Right hindlimb (tissue), 1 donor: ENCODE measurements at places on chromosomes 1 and 21.
A peak's percentile ranks its signal among the peaks of the same experiment; 100 is the strongest.

DNA sequence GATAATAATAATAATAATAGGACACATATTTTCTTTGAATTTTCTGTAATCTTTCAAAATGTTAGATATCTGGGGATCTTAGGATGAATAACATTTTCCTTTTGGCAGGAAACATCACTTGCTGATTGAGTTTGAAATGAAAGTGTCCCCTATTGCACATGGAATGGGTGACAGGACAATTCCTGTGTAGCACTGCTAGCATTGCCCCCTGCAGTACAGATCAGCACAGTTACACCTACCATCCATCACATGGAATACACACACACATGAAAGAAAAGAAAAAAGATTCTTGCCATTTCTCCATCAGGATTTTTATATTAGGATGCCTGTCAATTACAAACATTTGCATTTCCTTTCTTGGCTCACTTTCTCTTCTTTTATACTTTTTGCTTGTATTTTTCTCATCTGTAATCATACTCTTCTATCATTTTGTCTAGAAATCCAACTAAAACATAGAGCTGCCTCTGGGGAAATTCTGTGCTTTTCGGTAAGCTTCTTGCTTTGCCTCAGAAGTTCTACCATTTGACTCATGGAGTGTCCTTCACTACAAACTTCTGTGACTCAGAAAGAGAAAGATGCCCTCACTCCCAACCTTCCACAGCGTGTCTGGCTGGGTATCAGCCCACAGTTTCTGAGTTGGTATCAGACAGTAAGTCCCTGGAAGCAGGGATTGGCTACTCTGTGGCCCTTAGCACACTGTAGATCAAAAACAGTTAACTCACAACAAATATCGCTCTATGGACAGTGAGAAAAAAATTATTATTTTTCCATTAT, 641.2 kb downstream of the PTPRC start:
- no peak for DNase-seq

- DNase-seq: no peak
These were observed 14.5 kb upstream of the IKBKE start for GRCh38 chr1:206455666-206456344.

DNA sequence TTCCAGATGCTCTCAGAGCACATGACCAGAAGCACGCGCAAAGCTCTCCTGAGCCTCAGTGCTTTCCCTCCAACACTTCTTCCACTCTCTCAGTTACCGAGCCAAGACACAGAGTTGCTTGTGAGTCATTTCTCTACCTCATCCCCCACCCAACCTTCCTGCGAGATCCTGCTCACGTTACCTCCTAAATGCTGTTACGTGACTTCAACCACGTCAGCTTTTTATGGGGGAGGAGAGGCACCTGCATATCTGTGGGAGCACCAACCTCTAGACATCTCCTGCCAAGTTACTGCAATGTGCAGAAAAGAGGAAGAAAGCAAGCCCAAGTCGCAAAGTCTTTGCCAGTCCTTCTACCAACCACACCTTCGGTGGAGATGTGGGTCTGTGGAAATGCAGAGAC, 27.2 kb upstream of the ERG start:
- no peak for DNase-seq

DNA sequence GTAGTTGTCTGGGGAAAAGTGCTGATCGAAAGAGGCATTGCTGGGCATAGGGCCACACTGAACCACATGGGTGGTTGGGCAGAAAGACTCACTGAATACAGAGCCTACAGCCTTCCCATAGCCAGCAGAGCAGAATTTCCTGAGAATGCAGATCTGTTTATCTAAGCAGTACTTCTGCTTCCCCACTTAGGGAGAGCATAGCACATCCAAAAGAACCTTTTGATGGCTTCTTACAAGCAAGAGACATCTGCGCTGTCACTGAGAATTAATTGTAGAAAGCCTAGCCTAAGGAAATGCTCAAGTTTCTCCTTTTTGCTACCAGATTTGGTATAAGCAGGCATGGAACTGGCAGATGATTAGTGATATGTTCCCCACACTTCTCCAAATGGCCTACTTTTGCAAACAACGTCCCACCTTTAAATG, 13.0 kb upstream of the KLHDC8A start:
- no peak for DNase-seq

- DNase-seq: no peak
These were observed 63.2 kb upstream of the ADAM30 start for GRCh38 chr1:119959268-119960220.

DNA sequence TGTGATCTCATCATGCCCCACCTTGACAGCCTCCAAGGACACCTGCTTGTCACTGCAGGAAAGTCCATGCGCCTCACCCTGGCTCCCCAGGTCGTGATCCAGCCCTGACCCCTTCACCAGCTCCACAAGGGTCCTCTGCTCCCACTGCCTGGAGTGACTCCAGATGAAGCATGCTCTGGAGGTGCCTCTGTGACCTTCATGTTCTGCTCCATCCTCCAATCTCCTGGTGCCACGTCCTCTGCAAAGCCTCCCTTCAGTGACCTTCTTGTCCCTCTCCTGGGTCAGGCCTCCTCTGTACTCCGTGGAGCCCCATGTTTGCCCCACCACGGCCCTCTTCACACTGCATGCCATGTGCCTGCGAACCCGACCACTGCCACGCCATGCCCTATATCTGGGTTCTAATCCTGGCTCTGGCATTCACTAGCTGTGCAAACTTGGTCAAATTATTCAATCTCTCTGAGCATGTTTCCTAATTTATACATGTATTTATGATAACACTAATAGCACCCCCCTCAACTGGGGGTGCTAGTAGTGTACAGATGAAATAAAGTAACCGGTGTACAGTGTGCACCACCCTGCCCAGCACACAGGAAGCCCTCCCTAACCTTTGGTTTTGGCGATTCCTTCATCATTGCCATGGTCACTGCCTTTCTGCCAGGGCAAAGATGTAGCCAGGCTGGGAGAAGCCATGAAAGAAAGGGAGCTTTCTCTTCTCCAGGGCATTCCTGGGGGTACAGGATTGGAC, 77.4 kb downstream of the STUM start:
- DNase-seq: peak; percentile 20

- no peak for DNase-seq
These were observed 248.2 kb upstream of the TPTE start for GRCh38 chr21:10273196-10273595.

- no peak for DNase-seq
These were observed 8.6 kb downstream of the ZNF496 start for GRCh38 chr1:247322849-247323586.

GRCh38 chr1:93346421-93346993, 800 bp downstream of the DR1 start:
- peak; percentile 32 for DNase-seq

DNA sequence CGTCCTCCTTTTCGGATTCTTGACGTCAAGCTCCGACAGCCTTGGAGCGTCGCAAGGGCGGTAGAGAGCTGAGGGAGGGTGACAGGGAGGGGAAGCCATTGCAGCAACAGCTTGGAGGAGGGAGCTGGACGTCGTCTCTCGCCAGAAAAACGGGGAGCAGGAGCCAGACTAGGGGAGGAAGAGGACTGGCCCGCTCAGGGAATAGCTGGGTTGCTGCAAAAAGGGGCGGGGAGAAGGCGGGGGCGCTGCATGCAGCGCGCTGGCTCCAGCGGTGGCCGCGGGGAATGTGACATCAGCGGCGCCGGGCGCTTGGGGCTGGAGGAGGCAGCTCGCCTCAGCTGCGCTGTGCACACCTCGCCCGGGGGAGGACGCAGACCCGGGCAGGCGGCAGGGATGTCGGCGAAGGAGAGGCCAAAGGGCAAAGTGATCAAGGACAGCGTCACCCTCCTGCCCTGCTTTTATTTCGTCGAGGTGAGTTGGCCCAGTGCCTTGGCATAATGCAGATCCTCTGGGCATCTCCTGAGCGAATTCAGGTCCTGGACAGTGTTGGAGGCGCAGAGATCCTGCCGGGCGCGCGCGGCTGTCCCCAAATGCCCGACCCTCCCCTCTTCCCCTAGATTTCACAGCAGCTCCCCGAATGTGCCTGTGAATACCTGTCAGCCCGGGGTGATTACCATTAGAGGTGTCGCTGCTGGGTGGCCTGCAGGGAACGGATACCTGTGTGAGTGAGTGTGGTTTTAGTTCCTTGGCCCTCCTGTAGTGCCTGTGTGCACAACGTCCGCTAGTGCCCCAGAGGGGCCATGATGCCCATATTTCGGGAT, at the start of gene PLPPR4:
Gene PLPPR4 (plus strand): TSS at position 292 of the 821 bp plus-strand sequence. CDS start 102 bp downstream, at position 394.
- peak; percentile 83 for DNase-seq

GRCh38 chr1:173405834-173406233, 71.3 kb upstream of the PRDX6 start:
- no peak for DNase-seq

- DNase-seq: peak; percentile 33
These were observed 14.4 kb upstream of the IFI6 start for GRCh38 chr1:27686223-27686990.

DNA sequence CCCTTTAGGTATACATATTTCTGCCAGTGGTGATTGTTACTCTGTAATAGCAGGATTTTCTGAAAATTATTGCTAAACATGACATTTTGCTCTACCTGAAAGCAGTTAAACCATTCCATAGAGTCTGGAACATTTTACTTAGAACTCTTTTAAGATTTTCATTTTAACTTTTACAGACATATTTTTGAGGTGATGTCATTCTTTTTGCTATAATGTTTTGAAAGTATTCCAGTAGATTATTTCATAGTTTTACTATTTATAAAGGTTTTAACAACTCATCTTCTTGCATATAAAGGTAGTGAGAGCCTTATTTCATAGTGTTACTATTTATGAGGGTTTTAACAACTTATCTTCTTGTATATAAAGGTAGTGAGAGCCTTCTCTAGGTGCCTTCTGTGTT, 42.9 kb downstream of the PTBP2 start:
- no peak for DNase-seq

DNA sequence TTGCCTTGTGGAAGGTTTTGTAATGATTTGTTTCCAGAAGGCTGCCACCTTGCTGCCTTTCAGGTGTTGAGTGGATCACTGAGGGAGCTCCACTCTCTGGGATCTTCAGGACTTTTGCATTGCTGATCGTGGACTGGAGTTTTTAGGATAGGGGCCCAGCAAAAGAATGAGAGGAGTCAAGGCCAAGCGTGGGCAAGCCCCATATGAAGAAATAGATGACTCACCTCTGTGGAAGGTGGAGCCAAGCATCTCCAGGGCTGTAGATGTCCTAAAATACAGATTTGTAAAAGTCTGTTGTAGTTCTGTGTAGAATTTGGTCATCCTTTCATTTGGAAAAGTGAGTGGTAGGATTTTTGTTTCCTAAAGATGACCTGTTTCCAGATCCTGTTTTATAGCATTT, 67.0 kb downstream of the ST3GAL3 start:
- no peak for DNase-seq

DNA sequence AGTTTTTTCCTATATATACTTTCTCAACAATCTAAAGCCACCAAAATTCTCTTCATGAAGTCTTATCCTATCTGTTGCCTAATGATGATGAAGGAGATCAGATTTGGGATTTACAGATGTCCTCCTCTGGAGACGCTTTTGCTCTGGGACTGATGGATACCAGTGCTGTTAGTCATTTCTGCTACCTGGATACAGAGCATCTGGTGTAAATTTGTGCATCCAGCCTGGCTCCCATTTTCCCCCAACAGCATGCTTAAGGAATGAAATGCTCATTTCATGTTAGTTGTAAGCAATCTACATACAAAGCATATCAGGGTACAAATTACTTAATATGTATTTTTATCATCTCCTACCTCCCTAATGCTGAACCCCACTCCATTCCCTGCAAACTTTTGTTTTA, 57.7 kb downstream of the HNRNPR start:
- no peak for DNase-seq

DNA sequence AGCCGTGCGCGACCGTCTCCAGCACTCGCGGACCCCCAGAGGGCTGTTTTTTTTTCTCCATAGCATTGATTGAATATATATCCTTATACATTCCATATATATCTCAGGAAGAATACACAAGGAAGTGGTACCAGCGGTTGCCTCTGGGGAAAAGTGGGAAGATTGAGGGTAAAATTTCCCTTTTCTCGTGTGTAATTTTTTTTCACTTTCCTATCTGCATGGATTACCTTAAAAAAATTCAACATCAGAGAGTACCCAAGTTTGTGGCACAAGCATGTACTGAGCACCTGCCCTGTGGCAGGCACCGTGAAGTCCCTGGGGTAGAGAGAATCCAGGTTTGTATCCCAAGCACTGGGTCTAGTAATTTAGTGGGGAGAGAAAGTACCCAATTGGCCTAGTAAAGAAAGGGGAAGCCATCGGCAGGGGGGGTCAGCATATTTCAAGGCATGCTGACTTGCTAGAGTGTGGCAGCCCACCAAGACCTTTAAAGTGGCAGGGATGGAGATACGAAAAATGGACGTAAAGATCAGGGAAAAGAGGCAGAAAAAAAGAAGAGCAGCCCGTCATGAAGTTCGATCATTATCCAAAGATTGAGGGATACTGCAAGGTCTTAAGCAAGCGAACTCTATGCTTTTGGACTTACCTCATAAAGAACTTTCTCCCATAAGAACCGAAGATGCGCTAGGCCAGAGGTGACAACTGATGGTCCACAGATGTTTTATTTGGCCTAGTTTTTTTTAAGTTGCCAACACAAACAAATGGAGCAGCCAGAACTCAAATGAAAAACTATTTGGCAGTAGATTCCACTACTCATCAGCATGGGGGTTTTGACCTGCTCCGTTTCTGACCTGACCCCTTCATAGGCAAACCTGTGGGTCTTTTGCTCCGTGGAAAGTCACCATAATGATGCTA, 1.5 kb upstream of the HMGN1 start:
- DNase-seq: no peak

GRCh38 chr1:97061604-97062003, 340.0 kb downstream of the PTBP2 start:
- DNase-seq: no peak

DNA sequence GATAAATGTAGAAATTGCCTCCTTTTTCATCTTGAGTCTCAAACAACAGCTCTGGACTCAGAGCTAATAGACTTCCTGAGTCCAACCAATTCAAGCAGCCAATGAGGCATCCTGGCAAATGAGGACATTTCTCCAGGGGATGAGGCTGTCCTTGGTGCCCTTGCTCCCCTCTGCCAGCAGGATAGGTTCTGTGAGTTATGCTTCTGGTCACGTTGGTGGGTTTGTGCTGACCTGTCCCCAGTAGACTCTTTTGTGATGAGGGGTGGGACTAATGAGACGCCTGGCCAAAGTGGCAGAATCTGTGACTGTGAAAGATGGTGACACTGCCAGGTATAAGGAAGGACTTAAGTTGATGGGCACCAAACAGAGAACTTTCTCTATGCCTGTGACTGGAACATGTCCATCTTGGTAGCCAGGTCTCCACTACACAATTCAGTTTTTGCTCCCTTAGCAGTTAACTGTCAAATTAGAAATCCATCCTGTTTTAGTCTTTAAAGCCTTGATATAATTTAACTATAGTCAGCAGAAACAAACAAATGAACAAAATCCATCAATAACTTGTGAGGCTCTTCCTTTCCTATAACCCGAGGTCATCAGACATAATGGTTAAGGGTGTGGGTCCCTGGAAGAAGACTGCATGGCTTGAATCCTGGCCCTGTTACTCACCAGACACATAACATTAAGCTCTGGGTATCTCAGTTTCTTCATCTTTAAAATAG, 35.7 kb upstream of the THEM4 start:
- no peak for DNase-seq
